ENCODE measurements at places on chromosomes 3 and 15.
A peak's percentile ranks its signal among the peaks of the same experiment; 100 is the strongest.

- no peak overlapping the region for H3K27ac ChIP-seq
- no peak overlapping the region for H3K4me3 ChIP-seq
- DNase-seq = no peak
- no peaks in the 10 kb centered on the region for H3K4me1 ChIP-seq
- no peaks in the 10 kb centered on the region for H3K36me3 ChIP-seq
Observed at GRCh38 chr3:34955680-34956079, 683.6 kb upstream of the ARPP21 start.

GRCh38 chr3:181410870-181411269 is 300.9 kb upstream of the SOX2 start:
- no peak overlapping the region for H3K4me3 ChIP-seq
- no peaks in the 10 kb centered on the region for H3K27me3 ChIP-seq
- no peaks in the 10 kb centered on the region for H3K4me1 ChIP-seq
- no peak overlapping the region for H3K27ac ChIP-seq
- no peak for DNase-seq
- H3K36me3 ChIP-seq = no peaks in the 10 kb centered on the region

- H3K4me1 ChIP-seq = peaks cover 10% of the 10 kb centered on the region
- no peak overlapping the region for H3K4me3 ChIP-seq
Observed at GRCh38 chr15:65389226-65389625, 11.4 kb upstream of the IGDCC3 start.

DNA sequence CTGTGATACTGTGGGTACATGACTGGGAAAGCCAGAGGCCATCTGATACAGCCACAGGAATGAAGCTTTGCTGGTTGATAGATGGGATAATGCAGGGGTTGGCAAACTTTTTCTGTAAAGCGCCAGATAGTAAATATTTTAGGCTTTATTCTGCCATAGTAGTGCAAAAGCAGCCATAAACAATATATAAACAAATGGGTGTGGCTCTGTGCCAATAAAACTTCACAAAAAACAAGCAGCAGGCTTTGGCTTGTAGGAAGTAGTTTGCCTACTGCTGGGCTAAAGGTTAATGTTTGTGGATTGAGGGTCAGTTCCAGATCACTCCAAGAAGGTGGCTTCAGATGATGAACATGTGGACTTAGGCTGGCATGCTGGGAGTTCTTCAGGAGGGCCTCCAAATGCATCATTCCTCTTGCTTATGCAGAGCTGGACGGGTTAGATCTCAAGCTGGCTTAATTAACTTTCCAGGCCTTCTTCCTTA is 305.7 kb downstream of the RPLP1 start:
- peak overlapping the region; percentile 32 for H3K4me3 ChIP-seq
- no peaks in the 10 kb centered on the region for H3K36me3 ChIP-seq
- peaks cover 90% of the 10 kb centered on the region for H3K4me1 ChIP-seq
- DNase-seq = no peak
- no peak overlapping the region for H3K27ac ChIP-seq

- H3K4me3 ChIP-seq = no peak overlapping the region
- no peaks in the 10 kb centered on the region for H3K36me3 ChIP-seq
- no peaks in the 10 kb centered on the region for H3K27me3 ChIP-seq
- no peaks in the 10 kb centered on the region for H3K4me1 ChIP-seq
- no peak for DNase-seq
Observed at GRCh38 chr3:189797103-189797750, 166.0 kb downstream of the TP63 start.
